NCI-H1436 (cell line): ENCODE measurements at places on chromosomes 16 and 17.

- DNase-seq: no peak
These were observed 219.7 kb upstream of the SDK2 start for GRCh38 chr17:73863761-73864535.

DNA sequence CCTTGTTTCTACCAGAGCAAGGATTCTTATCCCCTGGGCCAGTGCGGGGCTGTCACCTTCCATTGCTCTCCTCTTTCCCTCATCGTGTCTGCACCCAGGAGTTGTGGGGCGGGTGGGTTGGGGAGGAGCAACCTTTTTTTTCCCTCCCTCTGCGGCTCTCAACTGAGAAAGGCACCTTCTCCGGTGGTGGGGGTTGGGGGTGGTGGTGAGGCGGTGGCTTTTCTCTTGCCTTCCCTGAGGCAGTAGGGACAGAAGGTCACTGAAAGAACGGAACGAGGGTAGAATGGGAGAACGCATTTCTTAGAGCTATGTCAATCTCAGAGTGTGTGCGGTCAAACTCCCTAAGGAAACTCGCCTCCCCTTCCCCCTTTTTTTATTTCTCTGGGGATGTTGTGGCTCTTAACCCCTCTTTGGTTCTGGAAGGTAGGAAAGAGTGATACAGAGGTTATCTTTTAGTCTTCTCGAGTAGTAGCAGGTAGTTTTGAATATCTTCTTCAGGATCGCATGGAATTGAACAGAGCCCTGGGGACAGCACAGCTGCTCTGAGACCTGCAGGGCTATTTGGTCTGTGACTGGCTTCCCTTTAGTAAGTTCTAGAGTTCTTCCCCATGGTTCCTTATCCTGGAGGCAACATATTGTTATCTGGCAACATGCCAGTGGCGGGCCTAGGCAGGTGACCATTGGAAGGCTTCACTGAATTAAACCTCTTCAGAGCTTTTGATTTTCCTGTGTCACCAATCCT is 994 bp downstream of the CLTC start:
- peak; percentile 46 for DNase-seq

- DNase-seq: no peak
These were observed 7.6 kb upstream of the IRX5 start for GRCh38 chr16:54923055-54923473.

DNA sequence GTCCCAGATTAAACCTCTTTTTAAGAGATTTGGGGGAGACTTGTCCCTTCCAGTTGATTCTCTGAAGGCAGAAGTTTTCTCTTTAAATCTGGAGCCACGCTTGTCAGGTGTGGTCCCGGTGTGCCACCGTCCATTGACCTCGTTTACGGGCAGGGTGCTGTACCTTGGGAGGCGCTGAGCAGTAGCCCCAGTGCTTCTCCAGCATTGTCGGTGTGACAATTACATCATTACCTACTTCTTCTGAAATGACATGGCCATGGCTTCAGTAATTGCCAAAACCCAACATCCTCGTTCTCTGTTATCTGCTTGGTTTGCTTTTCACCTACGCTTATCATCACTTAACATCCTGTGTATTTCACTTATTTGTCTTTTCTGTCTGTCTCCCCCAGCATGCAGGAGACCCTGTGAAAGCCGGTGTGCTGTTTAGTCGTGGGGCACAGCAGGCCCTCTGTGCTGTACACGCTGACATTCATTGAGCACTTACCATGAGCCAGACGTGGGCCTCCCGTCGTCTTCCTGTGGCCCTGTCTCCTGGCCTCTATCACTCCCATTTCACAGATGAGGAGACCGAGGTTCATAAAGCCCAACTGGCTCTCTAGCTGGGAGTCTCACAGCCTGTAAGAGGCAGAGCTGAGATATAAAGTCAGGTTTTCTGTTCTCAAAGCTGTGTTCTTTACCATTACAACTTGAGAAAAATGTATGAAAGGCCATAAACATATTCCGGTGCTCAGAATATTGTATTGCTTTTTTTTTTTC is 143.9 kb downstream of the CMIP start:
- DNase-seq: no peak

GRCh38 chr17:57918017-57918895 is 37.0 kb downstream of the CUEDC1 start:
- DNase-seq: no peak

DNA sequence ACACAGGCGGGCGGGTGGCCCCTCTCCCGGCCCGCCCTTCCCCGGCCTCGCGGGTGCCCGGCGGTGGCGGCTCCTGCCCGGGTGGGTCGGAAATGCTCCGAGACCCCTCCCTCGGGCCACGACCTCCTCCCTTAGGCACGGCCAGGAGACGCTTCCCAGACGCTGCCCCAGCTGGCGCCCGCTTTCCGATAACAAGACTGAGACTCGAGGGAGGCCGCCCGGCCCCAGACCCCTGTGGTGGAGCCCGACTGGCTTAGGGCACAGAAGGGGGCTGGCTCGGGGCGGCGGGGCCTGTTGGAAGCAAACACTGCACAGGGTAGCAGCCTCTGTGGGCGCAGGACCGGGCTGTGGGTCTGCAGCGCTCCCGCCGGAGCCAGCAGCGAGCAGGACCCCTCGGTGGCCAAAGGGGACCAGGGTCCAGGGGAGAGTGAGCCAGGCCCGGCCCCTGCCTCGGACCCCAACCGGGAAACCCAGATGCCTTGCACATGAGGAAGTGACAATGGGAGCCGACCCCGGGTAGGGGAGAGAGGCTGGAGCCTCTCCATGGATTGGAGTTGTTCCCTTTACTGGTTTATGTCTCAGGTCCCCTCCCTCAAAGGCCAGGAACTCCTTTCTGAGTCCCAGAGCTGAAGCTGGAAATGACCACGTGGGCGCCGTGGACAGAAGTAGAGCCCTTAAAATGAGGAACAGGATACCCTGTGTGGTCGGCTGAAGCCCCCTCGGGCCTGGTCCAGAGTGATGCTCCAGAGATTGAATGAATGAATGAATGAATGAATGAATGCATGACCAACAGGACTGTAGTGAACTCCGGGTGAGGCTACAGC is 19.8 kb upstream of the ADCY7 start:
- DNase-seq: no peak

DNA sequence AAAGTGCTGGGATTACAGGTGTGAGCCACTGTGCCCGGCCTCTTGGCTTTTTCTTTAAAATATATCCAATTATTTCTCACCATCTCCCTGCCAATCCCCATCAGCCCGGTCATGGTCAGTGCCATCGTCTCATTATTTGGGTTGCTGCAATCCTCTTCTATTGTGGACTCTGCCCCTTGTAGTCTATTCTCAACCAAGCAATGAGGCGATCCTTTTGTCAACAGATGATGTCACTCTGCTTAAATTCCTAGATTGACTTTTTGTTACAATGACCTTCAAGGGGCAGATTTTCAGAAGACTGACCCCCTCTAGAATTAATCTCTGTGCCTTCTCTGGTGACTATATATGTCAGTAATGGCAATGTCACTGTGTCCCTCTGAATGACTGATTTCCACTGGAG is 384.7 kb downstream of the UTP18 start:
- no peak for DNase-seq

GRCh38 chr16:60608971-60609370 is 1427.3 kb downstream of the CDH8 start:
- DNase-seq: no peak

- DNase-seq: no peak
These were observed 22.5 kb upstream of the ICAM2 start for GRCh38 chr17:64042700-64043485.

- DNase-seq: no peak
These were observed 13.3 kb upstream of the KPNB1 start for GRCh38 chr17:47636273-47637030.

- peak; percentile 2 for DNase-seq
These were observed 21.0 kb upstream of the ITGAX start for GRCh38 chr16:31333686-31334649.

DNA sequence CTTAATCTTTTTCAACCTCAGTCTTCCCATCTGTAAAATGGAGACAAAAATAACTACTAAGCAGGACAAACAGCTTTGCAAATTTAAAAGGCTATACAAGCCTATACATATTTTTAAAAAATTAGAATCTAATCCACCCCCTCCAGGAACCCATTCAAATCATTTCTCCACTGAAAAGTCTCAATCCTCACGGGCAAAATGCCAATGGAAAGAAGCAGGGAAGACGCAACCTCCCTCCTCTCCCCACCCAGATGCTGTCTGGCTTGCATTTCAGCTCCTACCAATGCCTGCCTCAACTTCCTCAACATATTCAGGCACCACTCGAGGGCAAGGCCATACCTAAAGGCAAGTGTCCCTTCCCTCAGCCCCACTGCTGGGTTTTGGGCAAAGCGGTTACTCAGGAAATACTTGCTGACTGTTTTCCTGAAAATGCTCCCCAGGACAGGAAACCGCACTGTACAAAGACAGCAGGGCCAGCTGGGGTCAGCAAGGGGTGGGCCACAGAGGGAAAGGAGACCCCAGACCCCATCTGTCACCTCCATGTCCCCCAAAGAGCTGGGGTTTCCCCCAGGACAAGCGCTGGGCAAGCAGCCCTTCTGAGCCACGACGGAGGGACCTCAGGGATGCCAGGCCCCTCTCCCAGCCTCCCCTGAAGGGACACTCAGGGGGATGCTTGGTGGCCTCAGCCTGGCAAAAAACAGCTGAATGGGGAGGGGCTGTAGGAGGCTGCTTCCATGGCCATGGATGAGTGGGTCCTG is 47.7 kb upstream of the DOC2B start:
- DNase-seq: no peak

DNA sequence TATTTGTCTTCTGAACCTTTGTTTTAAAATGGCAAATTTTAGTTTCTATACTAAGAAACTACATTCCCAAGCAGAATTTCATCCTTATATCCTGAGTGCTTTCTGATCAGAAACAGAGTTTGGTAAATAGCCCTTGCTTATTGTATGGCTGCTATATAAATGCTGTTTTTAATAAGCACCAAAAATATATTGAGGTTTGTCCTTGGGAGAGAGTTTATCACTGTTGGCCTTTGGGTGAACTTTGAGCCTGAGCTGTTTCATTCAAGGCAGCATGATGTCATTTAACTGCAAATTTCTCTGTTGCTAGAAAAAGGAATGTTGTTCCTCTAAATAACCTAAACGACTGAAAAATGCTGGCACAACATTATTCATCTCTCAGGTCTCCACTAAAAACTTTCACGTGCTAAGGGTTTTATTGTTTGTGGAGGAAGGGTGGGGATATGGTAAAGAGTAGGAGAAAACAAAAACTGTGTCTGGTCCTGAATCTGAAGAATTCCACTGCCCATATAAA is 334.3 kb upstream of the TBX2 start:
- DNase-seq: no peak

DNA sequence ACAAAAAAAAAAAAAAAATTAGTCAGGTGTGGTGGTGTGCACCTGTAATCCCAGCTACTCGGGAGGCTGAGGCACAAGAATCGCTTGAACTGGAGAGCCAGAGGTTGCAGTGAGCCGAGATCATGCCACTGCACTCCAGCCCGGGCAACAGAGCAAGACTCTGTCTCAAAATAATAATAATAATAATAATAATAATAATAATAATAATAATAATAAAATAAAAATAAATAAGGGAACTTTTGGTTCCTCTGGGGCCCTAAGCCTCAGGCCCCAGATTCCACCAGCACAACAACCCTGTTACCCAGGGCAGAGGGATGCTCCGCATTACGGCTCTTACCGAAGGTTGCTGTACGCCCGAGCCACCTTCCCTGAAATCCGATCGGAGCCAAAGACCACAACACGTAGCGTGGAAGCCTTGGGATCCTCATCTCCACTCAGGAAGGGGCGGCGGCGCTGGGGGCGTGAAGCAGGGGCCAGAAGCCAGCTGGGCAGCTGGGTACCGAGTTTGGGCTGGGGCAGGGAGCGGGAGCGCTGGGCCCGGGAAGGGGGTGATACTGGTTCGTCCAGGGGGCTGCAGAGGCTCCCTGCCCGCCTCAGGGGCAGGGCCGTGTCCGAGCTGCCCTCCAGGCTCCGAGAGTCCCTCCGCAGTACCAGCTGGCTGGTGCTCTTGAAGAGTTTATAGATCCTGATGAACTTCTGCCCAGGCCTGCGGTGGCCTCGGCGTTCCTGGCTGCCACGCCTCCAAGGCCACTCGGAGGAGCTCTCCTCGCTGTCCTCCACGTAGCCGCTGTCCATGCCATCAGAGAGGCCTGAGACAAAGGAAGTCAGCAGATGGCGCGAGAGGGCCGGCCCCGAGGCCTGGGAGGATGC is 20.6 kb upstream of the PIK3R6 start:
- no peak for DNase-seq

GRCh38 chr16:81284995-81285600 is 29.7 kb upstream of the GAN start:
- no peak for DNase-seq

GRCh38 chr17:77512062-77512946 is 371.5 kb downstream of the SEC14L1 start:
- DNase-seq: no peak

GRCh38 chr17:8892338-8892690 is 24.8 kb upstream of the PIK3R6 start:
- DNase-seq: no peak

DNA sequence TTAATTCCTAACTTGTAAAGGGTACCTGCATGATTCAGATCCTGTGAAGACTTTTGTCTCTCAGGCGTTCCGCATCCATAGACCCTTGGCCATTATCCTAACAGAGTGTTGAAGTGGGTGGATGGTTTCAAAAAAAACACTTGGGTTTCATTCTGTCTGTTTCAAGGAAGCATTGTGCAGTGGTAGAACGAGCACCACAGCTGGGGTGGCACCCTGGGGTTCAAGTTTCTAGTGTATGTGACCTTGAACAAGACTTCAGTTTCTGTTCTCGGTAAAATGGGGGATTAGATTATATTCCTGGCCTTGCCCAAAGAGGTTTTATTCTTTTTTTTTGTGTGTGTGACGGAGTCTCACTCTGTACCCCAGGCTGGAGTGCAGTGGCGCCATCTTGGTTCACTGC is 74.3 kb downstream of the MSI2 start:
- DNase-seq: no peak

GRCh38 chr17:19551591-19552148 is 18.0 kb downstream of the SLC47A1 start:
- no peak for DNase-seq

GRCh38 chr17:64289741-64290141 is 26.7 kb upstream of the TEX2 start:
- DNase-seq: no peak

DNA sequence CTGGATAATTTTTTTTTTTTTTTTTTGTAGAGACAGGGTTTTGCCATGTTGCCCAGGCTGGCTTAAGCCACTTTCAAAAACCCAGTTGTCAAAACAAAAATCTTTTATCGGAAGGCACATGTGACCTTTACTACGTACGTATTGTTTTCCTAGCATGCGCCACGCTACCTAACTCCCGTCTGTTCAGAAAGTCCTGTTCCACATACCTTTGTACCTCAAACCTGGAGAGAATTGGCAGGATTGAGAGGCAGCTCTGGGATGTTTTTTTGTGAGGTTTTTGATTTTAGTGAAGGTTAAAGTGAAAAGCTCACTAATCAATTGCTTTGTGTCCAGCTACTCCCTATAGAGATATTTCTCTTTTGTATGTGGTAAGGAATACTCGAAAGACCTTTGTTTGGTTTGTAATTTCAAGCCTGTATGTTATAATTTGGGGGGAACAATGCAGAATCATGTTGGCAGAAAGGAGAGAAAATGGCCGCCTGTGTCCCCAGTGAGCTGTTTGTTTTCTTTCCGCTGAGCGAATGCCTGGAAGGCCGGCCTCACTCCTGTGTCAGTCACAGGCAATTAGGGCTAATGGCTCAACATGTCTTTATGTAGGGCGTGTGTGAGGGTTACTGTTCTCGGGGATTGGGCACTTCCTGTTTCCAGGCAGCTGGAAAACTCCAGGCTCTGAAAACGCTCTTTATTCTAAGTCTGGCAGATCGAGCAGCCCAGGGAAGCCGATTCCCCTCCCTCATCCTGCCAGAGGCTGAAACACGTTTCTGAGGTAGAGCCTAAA is 60.8 kb upstream of the CLEC18A start:
- DNase-seq: peak; percentile 83
